Stimulated activated CD4-positive, alpha-beta T cell treated with anti-CD3 and anti-CD28 coated beads, Interleukin-1b, Interleukin-23, amount 100 ng/mL, for 48 hours (primary cell): ENCODE measurements at places on chromosomes 4 and X.

DNA sequence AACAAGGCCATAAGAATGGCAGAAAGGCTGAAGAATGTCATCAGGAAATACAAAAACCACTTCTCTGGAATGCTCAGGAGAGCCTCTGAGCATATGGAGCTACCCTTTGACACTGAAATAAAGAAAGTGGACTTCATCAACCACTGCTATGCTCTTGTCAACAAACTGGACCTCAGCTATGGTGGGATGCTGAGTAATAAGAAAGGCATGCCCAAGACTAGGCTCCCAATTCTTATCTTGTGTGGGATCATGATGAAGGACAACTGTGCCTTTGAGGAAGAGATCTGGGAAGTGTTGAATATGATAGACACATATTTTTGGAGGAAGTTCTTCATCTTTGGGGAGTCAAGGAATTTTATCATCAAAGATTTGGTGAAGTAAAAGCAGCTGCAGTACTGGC lies 86.9 kb upstream of the MAGEB16 start:
- no peak for DNase-seq

- DNase-seq: no peak
Measured at GRCh38 chrX:132769609-132770008, 188.8 kb downstream of the HS6ST2 start.

DNA sequence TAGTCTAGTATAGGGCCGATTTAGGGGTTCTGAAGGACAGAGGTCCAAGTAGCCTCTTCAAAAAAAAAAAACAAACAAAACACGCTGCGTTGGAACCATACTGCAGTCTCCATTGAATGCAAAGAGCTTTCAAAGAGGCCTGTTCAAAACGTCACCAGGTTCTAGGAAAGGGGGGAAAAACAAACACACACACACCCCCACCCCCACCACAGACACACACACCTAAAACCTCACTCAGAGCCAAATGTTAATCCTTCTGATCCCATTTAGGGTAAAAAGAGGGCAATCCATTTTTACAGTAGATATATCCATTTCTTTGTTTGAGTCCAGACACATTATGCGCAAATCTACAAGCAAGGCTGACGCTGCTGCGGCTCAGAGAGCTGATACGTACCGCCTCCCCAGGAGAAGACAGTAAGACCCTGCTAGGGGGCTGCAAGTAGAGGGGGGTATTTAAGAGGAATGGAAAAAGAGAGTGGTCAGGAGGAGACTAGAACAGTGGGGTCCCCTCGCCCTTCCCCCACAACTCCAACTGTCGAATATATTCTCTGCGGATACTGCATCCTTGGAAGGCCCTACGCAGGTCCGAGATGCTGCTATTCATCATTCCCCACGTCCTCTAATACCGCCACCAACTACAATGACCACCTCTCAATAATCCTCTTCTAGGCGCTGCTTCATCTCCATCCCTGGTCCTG lies 1.3 kb downstream of the NKRF start:
- no peak for DNase-seq

GRCh38 chr4:48360285-48361011 lies 19.1 kb downstream of the SLAIN2 start:
- no peak for DNase-seq

DNA sequence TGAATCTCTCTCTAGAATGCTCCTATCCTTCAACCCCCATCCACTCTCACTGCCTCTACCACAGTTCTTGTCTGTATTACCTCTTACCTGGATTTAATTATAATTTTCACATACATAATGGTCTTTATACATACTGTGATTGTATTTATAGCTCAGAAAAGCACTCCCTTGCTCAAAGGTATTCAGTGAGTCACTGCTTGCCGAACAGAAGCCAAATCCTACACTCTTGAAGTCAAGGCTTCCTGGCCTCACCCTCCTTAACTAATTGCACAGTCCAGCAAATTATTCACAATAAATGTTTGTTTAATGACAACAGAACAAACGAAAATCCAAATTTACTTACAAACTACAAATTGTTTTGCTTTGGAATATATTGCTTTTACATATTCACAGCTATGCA lies 159.5 kb downstream of the KLHL13 start:
- DNase-seq: no peak

DNA sequence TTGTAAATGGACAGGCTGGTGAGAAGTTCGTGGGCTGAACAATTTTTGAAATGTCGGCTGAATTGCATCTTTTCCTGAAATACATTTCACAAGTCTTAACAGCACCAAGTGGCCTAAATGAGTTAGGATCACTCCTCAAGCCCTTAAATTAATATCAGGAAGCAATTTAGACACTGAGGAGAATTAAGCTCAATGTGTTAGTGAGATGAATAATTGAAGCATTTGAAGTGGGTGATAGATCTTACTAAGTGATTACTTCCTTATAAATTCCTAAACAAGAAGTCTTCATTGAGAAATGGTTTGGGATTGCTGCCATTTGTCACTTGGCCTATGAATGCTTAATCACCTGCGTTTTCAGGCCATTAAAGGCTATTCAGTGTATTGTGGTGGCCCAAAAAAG lies 116.8 kb downstream of the NAA11 start:
- DNase-seq: no peak

DNA sequence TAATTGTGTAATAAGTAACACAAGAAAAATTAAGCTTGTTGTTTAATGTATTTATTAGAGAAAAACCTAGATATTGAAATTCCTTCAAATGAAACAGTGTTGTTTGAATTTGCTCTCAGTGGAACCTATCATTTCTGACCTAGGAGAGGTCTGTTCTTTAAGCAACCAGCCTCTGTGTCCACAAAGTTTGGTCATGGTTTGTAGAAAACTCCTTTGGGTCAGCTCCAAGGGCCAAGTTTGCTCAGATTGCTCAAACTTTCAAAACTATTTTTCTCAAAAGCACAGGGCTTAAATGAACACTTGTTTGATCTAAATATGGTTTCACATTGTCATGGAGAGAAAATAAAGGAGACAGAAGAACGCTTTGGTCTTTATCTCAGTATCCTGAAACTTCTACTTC lies 29.6 kb upstream of the RPL34 start:
- DNase-seq: no peak

GRCh38 chr4:133856731-133857355 lies 344.7 kb downstream of the PABPC4L start:
- no peak for DNase-seq

DNA sequence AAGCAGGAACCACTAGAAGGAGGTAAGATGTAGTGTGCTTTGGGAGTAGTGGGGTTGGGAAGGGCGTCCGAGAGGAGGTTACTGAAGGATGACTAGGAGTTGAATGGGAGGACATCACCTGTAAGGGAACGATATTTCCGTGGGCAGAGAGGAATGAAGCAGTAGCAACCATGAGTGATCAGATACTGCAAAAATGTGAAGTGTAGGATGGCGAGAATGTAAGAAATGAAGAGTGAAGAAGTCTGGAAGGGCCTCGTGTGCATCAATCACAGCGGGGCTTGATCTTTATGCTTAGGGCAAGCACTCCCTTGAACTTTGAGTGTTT lies 594 bp downstream of the MSMO1 start:
- no peak for DNase-seq

DNA sequence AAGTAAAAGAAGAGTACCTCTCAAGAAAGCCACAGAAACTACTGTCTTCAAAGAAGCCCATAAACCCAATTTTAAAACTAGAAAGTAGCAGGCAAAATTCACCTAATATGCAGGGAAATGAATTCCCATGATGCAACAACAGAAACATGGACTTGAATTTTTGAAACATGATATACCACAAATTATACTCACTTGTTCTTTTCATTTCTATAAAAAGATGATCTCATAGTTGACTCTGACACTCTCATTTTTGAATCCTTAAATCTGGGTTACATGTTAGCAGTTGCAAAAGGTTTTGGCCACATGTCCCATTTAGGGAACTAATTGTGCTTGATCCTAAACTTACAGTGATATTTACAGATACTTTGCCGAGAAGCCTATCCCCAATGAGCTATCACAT lies 1130.8 kb downstream of the FAT4 start:
- DNase-seq: no peak

DNA sequence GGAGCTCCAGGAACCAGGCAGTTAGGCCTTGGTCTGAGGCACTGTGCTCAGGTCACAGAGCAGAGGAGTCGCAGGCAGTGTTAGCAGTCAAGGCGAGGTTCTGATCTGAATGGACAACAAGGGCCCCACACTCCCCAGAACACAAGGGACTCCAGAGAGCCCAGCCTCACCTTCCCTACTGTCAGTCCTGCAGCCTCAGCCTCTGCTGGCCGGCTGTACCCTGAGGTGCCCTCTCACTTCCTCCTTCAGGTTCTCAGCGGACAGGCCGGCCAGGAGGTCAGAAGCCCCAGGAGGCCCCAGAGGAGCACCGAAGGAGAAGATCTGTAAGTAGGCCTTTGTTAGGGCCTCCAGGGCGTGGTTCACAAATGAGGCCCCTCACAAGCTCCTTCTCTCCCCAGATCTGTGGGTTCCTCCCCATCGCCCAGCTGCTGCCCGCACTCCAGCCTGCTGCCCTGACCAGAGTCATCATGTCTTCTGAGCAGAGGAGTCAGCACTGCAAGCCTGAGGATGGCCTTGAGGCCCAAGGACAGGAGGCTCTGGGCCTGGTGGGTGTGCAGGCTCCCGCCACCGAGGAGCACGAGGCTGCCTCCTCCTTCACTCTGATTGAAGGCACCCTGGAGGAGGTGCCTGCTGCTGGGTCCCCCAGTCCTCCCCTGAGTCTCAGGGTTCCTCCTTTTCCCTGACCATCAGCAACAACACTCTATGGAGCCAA lies 26.2 kb downstream of the MAGEA9 start:
- no peak for DNase-seq

GRCh38 chr4:41406113-41406516 lies 131.8 kb upstream of the LIMCH1 start:
- DNase-seq: no peak
